ENCODE measurements at places on chromosomes 2 and 18.
A peak's percentile ranks its signal among the peaks of the same experiment; 100 is the strongest.

DNA sequence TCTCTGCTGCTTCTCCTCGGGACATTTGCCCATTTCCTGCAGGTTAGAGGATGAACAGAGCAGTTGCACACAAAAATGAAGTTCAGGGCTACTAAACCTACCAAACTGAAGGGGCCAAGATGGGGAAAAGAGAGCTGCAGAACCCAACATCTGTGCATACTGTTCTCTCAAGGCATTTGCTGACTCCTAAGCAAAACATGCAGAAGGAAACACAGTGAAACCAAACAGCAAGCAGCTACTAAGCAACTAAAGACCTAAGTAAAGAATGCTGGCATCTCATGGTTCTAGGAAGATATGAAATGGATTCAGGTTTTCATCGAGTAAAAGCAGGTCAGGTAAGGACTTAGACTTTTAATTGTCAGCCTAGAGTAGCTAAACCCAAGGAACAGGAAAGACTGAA, 111.9 kb upstream of the SYT4 start:
- no peak for DNase-seq

DNA sequence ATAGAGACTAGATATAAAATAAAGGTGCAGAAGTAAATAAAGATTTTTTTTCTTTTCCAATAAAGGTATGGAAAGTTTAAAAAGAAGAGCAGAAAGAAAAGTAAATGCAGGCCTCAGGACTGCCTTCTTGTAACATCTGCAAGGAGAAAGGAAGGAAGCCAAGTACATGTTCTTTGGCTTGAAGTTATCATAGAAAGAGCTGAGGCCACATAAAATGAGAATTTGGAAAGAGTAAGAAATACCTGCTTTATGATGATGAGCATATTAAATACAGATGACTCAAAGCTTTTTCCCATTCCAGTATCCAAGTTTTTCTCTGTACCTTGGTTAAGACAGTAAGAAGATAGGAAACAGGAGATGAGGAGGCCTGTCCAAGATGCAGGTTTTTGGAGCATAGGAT, 25.3 kb upstream of the UBE2E3 start:
- DNase-seq = no peak

- DNase-seq = no peak
Observed at GRCh38 chr2:449246-450067, 161.6 kb upstream of the ALKAL2 start.

GRCh38 chr2:169659320-169659719, 34.9 kb downstream of the CFAP210 start:
- DNase-seq = no peak

DNA sequence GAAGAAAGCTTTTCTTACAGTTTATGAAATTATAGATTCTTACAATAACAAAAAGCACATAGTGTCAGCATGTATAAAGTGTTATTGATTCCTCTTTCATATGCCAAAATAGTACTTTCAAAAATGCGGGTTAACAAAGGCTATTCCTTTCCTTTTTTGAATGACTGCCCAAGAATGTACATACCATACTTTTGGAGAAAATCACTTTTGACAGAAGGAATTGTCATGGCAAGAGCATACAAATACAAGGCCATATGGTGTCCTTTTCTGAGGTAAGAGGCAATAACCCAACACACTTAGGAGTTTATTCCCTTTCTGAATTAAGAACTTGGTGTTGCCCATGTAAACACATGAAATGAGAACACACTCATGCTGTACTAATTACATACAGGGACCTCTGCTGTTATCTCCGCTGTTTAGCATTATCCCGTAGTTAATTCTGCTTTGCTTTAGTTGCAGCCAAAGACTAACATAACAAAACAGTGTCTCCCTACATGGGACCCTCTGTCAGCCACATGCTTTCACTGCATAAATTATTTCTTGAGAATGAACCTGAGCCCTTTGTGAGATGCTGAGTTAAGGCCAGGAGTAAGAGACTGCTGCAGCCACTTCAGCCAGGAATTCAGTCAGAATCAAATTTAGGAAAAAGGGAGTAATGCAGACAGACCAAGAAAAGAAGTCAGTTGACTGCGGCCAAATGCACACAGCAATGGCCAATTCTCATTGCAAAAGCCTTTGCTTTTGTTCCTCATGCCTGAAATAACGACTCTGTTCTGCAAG, 67.0 kb downstream of the CDH2 start:
- DNase-seq = no peak

DNA sequence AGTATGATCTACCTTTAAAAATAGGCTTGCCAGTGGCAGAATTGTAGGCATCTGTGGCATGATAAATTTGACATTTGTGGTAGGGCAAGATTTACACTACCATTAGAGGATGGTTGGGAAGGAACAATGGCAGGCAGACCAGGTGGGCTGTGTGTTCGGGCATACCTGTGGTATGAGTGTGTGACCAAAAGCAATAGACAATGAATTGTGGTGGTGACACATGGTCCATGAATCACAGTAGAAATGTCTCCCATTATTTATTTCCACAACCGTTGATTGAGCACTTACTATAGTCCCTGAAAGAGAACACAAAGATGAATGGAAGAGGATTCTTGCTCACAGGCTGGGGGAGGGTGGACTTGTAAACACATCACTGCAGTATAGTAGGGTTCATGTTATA, 29.9 kb upstream of the RUFY4 start:
- no peak for DNase-seq

DNA sequence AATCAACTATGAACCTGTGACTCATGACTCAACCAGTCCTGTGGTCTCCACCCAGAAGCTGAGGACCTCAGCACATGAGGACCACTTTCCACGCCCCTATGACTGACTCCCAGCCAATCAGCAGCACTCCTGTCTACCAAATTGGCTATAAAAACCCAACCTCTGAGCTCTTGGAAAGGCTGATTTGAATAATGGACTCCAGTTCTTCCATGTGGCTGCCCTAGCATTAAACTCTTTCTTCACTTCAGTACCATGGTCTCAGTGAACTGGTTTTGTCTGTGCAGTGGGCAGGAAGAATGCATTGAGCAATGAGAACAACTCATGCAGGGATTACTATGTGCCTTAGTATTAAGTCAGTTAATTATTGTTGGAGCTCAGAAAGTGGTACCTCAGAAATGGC, 78.3 kb downstream of the CMPK2 start:
- DNase-seq = no peak

DNA sequence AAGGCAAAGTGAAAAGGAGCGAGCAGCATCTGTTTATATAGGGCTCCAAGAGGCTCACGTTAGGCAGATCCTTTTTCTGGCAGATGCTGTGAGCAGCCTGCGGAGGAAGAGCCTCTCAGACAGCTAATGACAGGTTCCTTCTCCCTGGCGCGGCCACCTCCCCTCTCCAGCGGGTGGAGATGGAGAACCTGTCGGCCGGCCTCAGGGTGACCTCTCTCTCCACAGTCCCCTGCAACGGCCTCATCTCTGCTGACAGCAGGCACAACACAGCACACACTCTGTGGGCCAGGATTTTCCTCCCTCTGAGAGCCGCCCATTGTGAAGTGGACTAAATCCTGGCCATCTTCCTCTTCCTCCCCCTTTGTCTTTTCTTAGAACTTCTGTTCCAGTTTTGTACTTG, 119.8 kb downstream of the PRKCE start:
- DNase-seq = no peak

GRCh38 chr2:54572262-54572635, 116.1 kb downstream of the SPTBN1 start:
- DNase-seq = peak; percentile 54
